ENCODE measurements at places on chromosomes 1 and 21. TPM values are rescaled to one million over a fixed set of nuclear protein-coding genes. Genes with fewer than 3 reads are reported as not detected.

The BCAS2 gene
- polyA plus RNA-seq, result 52.4 TPM

The AQP10 gene
- 0.09 TPM for polyA plus RNA-seq

The SLC19A2 gene
- polyA plus RNA-seq, result 19.5 TPM

The TBX19 gene
- 3.8 TPM for polyA plus RNA-seq

- no peak for DNase-seq
Measured at GRCh38 chr1:96880626-96881025, 159.0 kb downstream of the PTBP2 start.

DNA sequence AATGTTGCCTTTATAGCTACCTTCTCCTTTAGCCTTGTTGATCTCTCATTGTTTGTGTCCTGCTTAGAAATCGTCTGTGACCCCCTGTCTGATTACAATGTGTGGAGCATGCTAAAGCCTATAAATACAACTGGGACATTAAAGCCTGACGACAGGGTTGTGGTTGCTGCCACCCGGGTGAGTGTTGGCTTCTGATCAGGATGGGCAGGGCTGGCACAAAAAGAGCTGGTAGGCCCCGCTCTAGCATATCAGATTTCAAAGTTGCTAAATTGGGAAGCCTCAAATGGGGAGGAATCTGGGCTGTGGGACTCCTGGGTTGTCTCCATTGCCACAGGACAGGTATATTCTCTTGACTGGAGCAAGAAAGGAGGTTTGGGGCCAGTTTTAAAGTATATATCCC lies 8.4 kb downstream of the NCSTN start:
- no peak for DNase-seq

DNA sequence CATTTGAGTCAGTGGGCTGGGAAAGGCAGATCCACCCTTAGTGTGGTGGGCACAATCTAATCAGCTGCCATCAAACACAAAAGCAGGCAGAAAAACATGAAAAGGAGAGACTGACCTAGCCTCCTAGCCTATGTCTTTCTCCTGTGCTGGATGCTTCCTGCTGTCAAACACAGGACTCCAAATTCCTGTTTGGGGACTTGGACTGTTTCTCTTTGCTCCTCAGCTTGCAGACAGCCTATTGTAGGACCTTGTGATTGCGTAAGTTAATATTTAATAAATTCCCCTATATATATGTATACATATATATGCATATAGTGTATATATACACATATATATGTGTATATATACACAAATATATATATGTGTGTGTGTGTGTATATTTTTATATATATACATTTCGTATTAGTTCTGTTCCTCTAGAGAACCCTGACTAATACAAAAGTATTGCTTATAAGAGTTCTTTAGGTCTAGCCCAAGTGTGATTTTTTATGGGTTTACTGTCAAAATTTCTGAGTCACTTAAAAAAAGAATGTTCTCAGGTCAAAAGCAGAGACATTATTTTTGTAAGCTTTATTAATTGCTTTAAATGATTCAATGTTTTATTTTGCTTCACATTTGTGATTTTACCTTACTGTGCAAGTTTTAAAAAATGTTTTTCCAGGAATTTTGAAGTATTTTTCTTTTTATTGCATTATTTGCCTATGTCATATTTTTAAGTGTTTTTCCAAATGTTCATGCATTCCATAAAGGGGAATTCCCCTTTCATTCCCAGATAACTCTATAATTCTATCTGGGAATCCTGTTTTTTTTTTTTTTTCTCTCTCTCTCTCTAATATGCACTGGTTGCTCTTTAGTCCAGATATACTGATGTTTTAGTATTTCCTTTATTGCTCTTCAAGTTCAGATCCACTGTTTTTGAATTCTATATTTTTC lies 92.1 kb upstream of the ADAMTS5 start:
- DNase-seq, result no peak

DNA sequence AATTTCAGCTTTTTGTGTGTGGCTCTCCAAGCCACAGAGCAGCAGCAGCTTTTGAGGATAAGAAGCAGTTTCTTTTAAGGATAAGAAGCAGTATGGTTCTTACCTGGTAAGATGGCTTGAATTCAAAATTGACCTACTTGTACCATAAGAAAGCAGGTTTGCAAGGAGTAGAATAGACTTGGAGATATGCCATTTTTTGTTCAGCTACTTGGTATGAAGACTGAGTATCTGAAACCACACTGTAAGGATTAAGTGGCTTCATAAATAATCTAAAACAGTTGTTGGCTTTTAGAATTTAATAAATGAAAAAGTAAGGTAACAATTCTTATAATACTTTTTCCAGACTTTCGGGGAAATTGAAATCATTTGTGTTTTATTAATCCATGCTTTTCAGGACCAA lies 74.2 kb downstream of the ATF6 start:
- DNase-seq, result no peak

DNA sequence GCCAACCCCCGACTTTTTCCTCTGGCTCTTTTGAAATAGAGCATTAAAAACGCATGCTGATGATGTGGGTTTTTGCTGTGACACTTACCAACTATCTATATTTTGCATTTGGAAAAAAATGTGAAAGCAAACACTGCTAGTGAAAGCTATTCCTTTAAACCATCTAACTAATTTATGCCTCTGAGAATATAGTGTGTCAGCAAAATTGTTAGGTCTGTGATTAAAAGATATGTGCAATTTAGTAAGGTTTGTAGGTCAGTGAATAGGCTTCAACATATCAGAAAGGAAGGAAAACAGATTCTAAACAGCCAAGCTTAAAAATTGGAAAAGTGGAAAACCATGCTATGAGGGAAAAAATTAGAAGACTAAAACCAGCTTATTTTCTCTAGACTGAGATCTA lies 1929.3 kb downstream of the NCAM2 start:
- no peak for DNase-seq

- DNase-seq, result no peak
Measured at GRCh38 chr1:8523666-8524206, 205.8 kb downstream of the SLC45A1 start.

DNA sequence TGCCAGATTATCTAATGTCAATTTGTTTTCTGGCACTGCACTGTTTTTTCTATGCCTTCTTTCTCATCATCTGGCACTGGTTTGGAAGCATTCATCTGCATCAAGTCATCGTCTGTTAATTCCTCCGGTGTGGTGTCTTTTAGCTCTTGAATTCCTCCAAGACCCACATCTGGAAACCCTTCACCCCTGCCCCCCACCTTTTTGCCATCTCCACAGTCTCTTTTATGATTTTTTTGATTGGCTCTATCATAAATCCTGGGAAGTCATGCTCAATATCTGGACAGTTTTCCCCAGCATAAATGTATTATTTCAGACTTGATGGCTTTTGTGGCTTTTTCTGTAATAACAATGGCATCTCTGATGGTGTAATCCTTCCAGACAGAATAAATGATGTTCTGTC lies 10.4 kb upstream of the KCNK1 start:
- DNase-seq, result no peak

DNA sequence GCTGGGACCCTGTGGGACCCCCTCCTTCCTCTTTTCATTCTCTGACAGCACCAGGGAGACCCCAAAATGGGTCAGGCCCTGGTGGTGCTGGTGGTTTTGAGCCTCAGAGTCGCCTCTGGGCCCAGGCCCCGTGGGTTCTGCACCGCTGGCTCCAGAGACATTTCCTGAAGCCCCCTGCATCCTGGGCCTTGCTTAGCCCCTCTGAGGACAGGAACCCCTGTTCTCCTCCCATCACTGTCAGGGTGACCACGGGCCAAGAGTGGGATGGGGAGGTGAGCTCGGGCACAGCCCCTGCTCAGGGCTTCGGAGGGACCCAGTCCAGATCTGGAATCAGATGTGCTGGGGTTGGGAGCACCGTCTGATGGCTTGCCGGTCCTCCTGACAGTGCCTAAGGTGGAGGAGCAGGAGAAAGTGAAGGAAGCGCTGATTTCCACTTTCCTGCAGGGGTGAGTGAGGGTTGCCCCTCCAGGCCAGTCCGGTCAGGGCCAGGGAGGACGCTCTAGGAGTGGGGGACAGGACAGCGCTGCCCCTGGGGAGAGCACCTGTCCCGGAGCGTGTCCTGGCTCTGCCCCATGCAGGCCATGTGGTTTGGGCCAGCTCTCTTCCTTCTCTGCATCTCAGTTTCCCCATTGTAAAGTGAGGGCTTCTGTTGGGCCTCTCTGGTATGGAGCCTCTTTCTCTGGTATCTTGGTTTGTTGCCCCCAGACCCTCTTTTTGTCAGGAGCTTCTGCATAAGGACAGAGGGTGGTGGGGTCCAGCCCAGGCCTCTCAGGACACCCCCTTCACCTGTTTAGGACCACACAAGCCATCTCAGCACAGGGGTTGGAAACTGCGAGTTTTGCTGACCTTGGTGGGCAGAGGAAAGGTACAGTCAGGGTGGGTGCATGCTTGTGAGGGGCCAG lies 71.0 kb downstream of the TRIM11 start:
- DNase-seq, result no peak

Data from renal cortex interstitium (tissue), 15 donors.